ENCODE measurements at places on chromosomes 13 and 19.

DNA sequence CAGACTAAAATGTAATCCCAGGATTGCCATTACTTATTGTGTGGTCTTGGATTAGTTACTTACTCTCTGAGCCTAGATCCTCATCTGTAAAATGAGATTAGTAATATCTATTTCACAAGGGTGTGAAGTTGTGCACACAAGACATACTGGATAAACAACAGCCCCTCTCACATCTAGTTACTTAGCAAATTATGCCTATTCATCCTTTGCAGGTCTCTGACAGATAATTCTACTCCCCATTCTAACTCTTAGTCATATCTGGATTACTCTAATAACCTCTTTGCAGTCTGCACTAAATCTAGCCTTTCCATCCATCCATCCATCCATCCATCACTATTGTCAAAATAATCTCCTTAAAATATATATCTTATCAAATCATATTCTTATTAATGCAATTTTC lies 12.4 kb downstream of the MTRF1 start:
- DNase-seq, result no peak

DNA sequence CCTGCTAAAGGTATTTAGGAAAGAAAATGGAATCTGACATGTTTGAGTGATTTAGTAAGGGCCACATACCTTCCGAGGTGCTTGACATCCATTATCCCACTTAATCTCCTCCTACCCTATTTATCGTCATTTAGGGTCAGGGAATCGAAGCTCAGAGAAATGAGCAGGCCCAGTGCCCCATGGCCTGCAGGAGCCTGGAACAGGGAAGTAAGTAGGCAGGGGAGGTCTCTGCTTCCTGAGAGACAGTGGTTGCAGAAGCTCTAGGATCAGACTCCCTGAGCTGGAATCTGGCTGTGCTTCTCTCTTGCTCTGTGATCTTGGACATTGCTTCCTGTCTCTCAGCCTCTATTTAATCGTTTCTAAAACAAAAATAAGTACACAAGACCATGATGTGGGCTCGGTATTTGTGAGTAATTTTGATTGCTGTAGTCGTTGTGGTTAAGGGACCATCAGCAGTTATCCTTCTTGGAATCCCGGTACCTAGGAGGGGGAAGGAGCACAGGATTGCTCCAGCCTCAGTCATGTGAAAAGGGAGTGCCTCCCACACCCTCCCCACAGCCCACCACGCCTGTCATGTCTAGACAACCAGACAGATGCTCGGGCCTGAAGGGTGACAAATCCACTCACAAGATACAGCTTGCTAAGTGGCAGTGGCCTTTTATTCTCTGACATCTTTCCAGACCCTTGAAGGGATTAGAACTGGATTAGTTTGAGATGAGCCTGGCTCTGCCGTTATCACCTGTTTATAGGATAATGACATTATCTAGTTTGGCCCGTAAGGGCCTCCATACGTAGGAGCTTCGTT lies 169.2 kb upstream of the TSHZ3 start:
- no peak for DNase-seq

DNA sequence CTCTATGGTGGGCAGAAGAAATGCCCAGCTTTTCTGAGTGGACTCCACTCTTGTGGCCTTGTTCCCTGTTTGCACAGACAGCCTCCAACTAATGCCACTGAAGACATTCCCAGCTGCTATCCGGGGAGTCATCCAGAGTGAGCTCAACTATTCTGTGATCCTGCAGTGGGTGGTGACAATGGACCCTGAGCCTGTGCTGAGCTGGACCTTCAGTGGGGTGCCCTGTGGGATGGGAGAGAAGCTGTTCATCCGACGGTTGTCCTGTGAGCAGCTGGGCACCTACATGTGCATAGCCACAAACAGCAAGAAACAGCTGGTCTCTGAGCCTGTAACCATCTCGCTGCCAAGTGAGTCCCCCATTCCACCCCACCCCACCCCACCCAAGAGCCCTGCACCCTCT lies 10.3 kb downstream of the IGSF23 start:
- no peak for DNase-seq

DNA sequence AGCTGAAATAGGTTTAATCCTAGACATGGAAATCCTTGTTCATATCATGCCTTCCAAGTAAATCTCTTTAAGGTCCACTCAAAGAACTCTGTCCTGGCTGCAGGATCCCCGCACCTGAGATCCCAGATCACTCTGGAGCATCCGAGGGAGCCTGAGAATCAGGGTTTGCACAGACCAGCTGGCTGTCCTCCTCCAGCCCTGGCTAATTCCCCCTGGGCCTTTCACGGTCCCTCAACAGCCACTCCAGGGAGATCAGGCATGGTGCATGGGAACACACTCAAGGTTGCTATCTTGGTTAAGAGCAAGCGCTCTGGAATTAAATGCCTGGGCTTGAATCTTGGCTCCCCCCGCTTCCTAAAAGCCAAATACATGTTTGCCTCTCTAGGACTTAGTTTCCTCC lies 130.8 kb downstream of the IRS2 start:
- no peak for DNase-seq

- DNase-seq, result no peak
Observed at GRCh38 chr19:38263689-38264485, 486 bp upstream of the SPINT2 start.

- DNase-seq, result no peak
Observed at GRCh38 chr13:57030671-57031070, 110.0 kb upstream of the PRR20A start.

GRCh38 chr13:45198924-45199323 lies 1.9 kb downstream of the KCTD4 start:
- DNase-seq, result no peak

- no peak for DNase-seq
Observed at GRCh38 chr13:41699759-41700158, 242.4 kb downstream of the RGCC start.

DNA sequence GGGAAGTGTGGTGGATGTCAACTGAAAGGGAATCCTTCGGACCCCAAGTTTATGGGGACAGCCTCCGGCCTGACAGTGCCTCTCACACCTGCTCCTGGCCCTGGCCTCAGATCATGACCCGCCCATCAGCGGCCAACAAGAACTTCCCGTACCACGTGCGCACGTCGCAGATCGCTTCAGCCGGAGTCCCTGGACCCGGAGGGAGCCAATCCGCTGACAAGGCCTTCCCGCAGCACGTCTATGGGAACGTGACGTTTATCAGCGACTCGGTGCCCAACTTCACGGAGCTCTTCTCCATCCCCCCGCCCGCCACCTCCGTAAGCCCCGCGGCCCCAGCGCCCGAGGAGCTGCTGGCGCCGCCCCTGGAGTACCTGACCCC lies 2.0 kb upstream of the MEGF8 start:
- no peak for DNase-seq

DNA sequence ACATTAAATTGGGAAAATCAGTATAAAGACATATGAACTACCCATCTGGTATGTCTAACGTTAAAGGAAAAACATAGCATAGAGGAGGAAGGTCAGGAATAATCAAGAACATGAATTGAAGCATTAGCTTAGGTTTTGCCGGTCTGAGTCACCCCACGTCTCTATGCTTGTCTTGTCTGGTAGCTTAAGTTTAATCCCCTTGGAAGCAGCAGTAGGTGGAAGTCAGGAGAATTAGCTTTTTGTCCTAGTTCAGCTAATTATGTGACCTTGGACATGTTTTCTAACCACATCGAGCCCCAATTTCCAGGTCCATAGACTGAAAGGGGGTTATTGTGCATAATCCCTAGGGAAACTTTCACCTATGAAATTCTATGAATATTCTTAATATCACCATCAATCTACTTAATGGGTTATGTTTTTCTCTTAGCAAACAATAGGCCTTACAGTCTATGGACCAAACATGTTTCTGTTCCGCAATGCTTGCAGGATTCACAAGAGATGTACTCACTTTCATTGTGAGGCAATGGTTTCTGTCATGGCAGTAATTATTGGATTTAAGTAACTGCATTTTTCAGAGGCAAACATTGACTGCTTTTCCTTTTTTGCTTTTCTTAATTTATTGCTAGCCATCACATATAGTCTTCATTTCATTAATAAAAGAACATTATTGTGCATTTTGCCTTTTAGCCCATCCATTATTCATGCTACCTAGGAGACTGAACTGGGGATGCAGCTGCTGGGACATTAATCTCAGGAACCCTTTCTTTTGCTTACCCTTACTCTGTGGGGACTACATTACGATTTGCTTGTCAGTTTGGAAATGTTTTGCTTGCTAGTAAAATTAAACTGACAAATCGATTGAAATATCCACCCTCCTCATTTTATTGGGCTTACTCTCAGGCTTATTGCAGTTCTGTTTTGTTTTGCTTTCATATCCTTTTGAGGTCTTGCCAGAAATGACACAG lies 304.8 kb upstream of the MAB21L1 start:
- DNase-seq, result no peak
